ENCODE measurements at places on chromosomes 7 and 10.

- DNase-seq: peak; percentile 19
Observed at GRCh38 chr10:102347236-102347828, 48.2 kb upstream of the NFKB2 start.

- DNase-seq: no peak
Observed at GRCh38 chr7:91894781-91895480, 14.4 kb upstream of the MTERF1 start.

DNA sequence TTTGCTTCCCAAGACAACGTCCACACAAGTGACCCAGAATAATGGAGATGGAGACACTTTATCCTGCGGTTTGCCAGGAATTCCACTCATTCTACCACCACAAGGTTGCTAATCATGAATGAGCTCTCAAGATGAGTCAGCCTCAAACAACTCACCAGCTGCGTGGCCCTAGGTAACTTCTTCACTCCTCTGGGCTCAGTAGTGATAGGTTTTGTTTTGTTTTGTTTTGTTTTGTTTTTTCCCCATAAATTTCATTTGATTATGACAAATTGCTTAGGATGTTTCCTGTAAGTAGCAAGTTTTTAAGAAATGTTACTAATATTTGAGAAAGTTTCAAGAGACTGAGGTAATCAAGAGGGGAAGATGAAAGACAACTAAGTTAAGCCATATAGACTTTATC lies 286.8 kb downstream of the PARD3 start:
- no peak for DNase-seq

DNA sequence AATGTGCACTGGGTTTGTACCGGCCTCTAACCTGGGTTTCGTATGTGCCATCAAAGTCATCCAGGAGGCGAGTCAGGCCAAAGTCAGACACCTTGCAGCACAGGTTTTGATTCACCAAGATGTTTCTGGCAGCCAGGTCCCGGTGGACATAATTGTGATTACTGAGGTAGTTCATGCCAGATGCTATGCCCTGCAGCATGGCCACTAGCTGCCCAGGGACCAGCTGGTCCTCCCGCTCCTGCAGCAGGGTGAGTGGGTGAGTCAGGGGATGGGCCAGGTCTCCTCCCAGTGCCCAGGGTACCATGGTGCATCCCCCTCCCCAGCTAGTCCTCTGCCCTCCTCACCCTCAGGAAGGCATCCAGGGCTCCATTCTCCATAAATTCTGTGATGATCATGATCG lies 13.6 kb downstream of the ZYX start:
- DNase-seq: no peak

- DNase-seq: no peak
Observed at GRCh38 chr7:104814671-104815400, 199.2 kb upstream of the KMT2E start.

All from stimulated activated CD4-positive, alpha-beta T cell treated with anti-CD3 and anti-CD28 coated beads, Interleukin-15, amount 100 ng/mL, for 24 hours (primary cell).